ELF-1 (cell line): ENCODE measurements at places on chromosomes 3 and 15.

DNA sequence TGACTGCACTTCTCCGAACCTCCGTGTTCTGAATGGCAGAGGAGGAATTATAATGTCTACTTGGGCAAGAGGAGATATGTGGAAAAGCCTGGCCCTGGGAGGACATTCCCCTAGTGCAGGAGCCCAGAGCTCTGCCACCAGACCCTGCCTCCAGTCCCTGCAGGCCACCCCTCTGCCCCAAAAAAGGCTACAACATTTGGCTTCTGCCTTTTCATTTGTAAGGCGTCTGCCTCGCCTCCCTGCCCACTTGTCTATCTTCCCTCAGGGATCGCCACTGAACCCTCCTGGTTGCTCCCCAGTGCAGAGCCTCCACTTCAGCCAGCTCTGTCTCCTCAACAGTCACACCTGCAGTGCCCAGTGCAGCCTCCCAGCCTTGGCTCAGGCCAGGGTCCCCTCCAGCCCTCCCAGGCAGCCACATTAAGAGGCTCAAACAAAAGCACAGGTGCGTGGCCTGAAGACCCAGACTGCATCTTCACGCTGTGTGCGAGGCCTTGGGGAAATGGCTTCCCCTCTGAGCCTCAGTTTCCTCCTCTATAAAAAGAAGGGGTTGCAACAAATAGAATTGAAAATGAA lies 125.9 kb upstream of the SMAD3 start:
- DNase-seq, result no peak

DNA sequence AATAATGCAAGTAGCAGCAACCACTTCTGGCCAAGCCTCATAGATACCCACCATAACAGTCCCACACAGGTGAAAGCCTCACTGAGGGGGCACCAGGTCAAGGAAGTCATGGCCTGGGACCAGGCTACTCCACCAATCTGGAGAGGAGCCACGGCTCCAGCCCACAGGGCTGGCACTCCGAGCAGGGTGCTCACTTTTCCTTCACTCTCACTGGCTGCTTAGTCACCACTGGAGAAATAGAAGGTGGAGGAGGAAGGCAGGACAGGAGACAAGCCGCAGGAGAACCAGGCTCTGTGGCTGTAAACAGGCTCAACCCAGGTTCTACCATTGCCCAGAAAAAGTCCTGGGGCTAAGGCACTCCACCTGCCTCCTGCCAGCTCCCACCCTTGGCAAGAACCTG lies 1.2 kb downstream of the USP19 start:
- no peak for DNase-seq

DNA sequence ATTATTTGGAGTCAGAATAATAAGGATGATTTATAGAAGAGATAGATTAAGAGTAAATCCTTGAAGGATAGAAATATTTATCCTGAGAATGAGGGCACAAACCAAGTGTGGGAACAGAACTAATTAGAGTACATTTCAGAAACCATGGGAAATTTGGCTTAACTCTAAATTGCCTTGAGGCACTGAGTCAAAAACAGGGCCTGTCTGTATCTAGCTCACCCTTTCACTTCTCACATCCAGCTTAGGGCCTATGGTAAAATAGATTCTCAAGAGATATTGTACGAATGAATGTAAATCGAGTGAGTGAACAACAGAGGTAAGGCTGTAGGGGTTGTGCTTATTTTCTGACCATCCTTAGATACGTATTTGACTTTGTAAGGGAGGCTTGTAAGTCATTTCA lies 586.1 kb upstream of the DPPA4 start:
- DNase-seq, result no peak

GRCh38 chr3:69791919-69792399 lies 52.7 kb downstream of the MITF start:
- DNase-seq, result no peak

- DNase-seq, result no peak
Observed at GRCh38 chr3:168336276-168336675, 240.6 kb upstream of the GOLIM4 start.

DNA sequence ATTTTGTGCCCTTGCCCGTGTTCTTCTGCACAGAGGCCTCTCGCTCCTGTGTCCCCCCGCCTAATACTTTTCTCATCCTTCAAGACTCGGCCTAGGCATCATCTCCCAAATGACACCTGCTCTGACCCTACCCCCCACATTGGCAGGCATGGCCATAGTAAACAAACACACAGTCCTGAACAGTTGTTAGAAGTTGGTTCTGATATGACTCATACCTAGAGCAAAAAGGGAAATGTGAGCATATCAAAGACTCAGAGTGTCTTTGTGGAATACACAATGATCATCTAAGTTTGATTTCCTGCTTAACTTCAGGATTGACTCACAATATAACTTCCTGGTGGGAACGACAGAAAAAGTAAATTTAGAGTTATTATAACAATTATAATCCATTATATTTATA lies 120.5 kb downstream of the POLR2M start:
- no peak for DNase-seq

DNA sequence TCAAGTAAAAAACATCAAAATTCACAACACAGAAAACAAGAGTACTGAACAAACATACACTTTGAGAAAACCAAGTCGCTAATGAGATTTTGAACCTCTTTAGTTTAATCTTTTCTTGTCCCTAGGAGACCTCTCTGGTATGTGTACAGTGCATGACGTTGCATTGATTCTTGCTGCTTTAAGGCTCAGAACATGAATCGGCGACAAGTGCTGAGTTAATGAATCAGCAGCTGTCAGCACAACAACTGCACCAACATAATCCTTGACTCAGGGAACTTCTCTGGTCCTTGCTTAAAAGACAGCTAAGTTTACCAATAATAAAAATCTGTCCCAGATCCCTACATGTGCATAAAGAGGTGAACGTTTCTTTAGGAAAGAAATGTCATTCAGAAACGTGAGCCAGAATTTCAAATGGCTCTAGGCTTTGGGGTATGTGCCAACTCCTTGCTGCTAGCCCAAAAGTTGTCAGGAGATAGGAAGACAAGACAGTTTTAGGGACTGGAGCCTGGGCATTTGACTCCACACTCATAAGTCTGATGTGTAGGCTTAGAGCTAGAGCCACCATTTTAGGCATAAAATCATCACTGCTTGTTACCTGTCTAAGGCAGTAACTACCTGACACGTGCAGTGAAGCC lies 86.9 kb downstream of the IL5RA start:
- no peak for DNase-seq

- no peak for DNase-seq
Observed at GRCh38 chr3:68088636-68089035, 434.2 kb upstream of the SUCLG2 start.

- DNase-seq, result no peak
Observed at GRCh38 chr15:71103102-71103676, 12.1 kb upstream of the THSD4 start.

DNA sequence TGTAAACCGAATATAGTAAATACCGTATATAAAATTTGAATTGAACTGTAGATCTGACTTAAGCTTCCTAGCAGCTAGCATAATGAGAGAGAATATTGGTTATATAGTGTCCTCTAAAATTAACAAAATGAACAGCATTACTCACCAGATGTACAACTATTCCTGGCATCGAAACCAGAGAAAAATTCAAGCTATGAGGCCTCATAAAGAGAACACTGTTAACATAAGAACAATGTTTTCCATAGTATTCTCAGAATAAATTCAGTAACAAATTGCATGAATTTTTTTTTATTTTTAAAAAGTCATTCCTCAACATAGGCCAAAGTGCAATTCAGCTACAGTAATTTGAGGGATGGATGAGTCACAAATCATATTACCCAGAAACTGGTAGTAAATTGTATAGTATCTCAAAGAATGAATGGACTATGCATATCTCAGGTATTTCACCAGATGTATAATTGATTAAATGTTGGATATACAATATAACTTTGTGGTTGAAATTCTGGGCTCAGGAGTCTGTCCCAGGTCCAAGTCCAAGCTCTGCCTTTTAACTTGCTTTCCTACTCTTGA lies 5.0 kb downstream of the TMEM207 start:
- no peak for DNase-seq

DNA sequence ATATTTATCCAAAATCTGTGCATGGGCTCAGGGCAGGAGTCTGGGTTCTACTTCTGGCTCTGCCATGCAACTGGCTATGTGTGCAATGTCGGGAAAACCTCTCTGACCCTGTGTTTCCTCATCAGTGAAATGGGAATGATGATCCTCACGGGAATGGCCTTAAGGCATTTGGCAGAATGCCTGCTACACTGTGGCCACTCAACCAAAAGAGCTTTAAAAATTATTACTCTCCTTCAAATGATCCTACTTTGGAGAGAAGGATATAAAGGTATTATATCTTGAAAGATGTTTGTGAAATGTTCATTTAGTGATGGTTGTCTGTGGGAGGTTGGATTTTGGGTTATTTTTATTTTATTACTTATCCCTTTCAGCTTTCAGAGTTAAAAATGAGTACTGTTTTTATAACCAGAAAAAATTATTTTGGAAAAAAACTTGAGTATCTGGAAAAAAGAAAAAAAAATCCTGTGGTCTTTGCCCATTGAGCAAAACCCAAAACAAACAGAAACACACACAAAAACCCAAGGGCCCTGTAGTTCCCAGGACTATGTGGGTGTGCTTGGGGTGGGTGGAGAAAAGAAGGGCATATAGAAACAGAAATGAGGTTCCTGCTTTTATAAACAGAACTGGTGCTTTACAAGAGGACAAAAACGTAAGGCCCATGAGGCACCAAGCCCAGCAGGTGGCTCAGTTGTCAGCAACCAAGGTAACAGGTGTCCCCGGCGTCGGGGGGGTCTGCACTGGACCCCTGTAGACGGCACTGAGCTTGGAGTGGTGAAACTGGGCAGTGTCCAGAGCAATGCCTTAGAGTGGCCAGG lies 22.0 kb downstream of the RGMA start:
- no peak for DNase-seq

GRCh38 chr3:8325306-8325705 lies 176.3 kb upstream of the LMCD1 start:
- DNase-seq, result no peak

GRCh38 chr3:154304936-154305335 lies 19.4 kb downstream of the DHX36 start:
- DNase-seq, result no peak

DNA sequence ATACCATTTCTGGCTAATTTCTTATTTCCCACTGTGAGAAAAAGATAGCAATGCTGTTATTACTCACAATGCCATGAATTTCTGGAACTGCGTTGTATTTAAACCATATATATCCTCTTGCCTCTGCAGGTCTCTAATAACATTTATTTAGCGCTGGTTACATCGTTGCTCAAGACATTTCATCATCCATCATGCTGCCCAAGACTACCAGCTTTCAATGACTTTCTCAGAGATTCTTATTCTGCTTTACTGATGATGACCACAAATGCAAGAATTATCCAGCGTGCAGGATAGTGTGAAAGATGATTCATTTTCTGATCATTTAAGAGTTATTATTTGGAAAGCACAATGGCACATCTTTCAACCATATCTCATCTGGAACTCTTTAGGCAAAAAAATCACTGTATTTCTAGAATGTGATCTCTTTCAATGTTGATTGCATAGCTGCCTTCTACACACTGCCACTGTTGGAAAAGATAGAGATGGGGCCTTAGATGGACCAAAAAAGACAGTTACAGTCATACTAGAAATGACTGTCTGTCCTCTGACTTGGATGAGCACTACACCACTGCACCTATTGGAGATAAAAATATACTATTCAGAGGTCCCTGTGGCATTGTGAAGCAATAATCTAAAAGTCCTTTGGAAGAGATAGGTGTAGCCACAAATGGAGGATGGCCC lies 716.1 kb downstream of the NSUN3 start:
- DNase-seq, result no peak

DNA sequence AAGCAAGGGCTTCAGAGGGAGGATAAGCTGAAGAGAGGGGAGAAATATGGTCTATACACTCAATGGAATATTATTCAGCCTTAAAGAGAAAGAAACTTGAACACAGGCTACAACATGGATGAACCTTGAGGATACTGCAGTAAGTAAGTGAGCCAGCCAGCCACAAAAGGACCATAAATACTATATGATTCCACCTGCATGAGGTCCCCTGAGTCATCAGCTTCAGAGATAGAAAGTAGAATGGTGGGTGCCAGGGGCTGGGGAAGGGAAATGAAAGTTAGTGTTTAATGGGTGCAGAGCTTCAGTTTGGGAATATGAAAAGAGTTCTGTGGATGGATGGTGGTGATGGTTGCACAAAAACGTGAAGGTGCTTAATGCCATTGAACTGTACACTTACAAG lies 68.4 kb upstream of the SEC13 start:
- DNase-seq, result no peak

DNA sequence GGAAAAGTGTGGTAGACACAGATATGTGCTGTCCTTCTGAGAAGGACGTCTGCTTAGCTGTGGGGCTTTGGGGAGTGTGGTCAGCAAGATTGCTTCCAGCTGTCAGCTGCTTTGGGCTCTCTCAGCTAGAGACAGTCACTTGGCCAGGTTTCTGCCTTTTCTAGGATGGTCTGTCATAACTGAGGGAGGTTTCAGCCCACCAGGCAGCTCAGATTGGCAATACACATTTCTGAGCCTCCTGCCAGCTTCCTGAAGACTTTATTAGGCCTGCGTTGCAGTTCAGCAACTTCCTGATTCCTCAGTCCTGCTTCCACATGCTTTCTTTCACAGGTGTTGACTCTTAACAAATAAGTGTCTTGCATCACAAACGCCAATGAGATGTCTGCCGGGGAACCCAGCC lies 286.5 kb downstream of the SQOR start:
- no peak for DNase-seq

DNA sequence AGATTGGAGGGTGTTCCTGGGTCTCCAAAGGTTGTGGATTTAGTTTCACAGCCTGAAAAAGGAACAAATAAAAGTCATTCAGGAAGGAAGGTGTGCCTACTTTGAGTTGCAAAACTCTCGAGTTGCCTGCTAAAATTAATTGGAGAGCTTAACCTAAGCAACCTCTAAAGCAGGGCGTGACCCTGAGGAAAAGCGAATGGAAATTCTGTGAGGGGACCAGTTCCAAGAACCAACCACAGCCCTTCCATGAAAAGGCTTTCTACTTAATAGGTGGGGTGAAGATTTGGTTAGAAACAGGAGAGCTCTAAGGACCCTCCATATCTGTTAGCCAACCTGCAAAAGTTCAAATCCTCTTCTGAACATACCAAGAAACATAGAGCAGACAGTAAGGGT lies 1.5 kb downstream of the CD80 start:
- no peak for DNase-seq

DNA sequence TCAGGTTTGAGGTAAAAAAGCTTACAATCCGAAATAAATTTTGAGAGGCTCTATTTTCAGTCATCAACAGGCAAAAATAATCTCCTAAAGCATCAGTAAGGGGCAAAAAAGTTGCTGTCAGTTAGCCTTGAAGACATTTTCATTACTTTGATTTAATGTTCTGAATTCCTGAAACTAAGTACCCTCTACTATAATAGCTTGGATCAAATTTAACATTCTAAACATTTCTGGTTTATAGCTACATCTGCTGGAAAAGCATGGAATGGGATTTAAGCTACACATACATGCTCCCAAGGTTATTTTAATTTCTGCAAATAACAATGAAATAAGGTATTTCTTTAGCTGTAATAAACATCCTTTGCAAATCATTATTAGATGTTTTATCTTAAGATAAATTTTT lies 245.4 kb downstream of the ULK4 start:
- no peak for DNase-seq
